Activated CD8-positive, alpha-beta T cell treated with anti-CD3 and anti-CD28 coated beads for 36 hours (primary cell): ENCODE measurements at places on chromosomes 7 and 10. TPM values are rescaled to one million over a fixed set of nuclear protein-coding genes. Genes with fewer than 3 reads are reported as not detected.
A peak's percentile ranks its signal among the peaks of the same experiment; 100 is the strongest.

GRCh38 chr7:126213876-126214275 lies 1038.9 kb downstream of the GRM8 start:
- no peak overlapping the region for H3K4me3 ChIP-seq
- no peaks in the 10 kb centered on the region for H3K4me1 ChIP-seq
- H3K27ac ChIP-seq: no peak overlapping the region
- H3K27me3 ChIP-seq: no peaks in the 10 kb centered on the region
- no peak for DNase-seq

- DNase-seq: peak; percentile 82
- no peak overlapping the region for H3K27ac ChIP-seq
- no peak overlapping the region for H3K4me3 ChIP-seq
- H3K36me3 ChIP-seq: no peaks in the 10 kb centered on the region
- H3K27me3 ChIP-seq: peaks cover 6% of the 10 kb centered on the region
Observed at GRCh38 chr7:140517546-140518369, 38.5 kb upstream of the MKRN1 start.

The MYL7 gene
- not detected for total RNA-seq

The EBF3 gene
- total RNA-seq: not detected

The CYP2C19 gene
- not detected for total RNA-seq

DNA sequence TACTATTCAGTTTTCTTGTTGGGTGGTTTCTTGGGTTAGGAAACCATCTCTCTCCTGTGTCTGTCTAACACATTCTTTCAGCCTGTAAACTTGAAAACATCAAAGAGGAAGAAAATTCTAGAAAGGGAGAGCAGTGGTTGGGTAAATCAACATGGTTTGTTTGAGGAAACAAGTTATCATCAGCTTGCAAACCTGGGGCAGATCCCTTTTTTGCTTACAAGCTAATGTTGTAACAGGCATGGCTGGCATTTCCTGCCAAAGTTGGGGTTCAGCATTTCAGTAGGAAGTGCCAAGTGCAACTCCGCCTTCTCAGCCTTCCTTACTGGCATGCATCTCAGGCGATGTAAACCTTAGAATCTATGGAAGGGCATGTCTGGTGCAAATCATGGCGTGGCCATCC lies 112.6 kb downstream of the EEPD1 start:
- no peak overlapping the region for H3K4me3 ChIP-seq
- no peak overlapping the region for H3K27ac ChIP-seq
- DNase-seq: no peak
- peaks cover 5% of the 10 kb centered on the region for H3K4me1 ChIP-seq
- no peaks in the 10 kb centered on the region for H3K36me3 ChIP-seq

- H3K27ac ChIP-seq: no peak overlapping the region
- no peak overlapping the region for H3K4me3 ChIP-seq
- peaks cover 19% of the 10 kb centered on the region for H3K4me1 ChIP-seq
Observed at GRCh38 chr10:74753442-74754211, 72.8 kb upstream of the KAT6B start.

The OR2A42 gene
- total RNA-seq: not detected

The TMEM72 gene
- not detected for total RNA-seq

DNA sequence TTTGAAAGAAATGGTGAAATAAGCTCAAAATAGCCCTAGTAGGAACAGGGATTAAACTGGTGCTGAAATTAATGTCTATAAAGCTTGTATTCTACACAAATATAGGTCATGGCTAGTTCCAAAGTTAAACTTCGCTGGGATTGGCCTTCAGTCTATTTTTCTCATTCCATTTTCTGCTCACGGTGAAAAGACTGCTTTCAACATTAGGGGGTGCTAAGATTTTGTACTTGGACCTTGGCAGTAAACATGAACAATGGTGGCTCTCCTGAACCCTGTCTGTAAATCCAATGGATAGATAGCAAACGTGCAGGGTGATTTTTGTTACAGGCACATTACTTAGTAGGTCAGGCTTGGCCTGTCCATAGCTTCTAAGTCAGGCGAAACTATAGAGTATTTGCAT lies 36.0 kb upstream of the RSU1 start:
- no peak overlapping the region for H3K27ac ChIP-seq
- DNase-seq: no peak
- no peaks in the 10 kb centered on the region for H3K4me1 ChIP-seq
- H3K27me3 ChIP-seq: no peaks in the 10 kb centered on the region
- H3K36me3 ChIP-seq: no peaks in the 10 kb centered on the region

The SPAG6 gene
- not detected for total RNA-seq

- H3K27me3 ChIP-seq: no peaks in the 10 kb centered on the region
- peaks cover 24% of the 10 kb centered on the region for H3K4me1 ChIP-seq
- peak overlapping the region; percentile 60 for H3K27ac ChIP-seq
- DNase-seq: no peak
- peak overlapping the region; percentile 49 for H3K4me3 ChIP-seq
Observed at GRCh38 chr7:127404286-127405072, 12.0 kb upstream of the ZNF800 start.

GRCh38 chr10:113506476-113506875 lies 46.4 kb upstream of the HABP2 start:
- H3K4me1 ChIP-seq: no peaks in the 10 kb centered on the region
- no peak overlapping the region for H3K4me3 ChIP-seq
- no peak overlapping the region for H3K27ac ChIP-seq
- H3K36me3 ChIP-seq: no peaks in the 10 kb centered on the region
- H3K27me3 ChIP-seq: peaks cover 10% of the 10 kb centered on the region

DNA sequence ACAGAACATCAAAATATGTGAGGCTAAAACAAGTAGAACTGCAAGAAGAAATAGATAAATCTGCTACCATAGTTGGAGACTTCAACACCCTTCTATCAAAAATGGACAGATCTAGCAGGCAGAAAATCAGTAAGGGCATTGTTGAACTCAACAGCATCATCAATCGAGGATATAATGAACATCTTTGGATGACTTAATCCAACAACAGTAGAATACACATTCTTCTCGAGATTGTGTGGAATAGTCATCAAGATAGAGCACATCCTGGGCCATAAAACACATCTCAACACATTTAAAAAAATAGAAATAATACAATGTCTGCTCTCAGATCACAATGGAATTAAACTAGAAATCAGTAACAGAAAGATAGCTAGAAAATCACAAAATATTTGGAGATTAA lies 9.9 kb downstream of the IGFBP1 start:
- no peak for DNase-seq
- peaks cover 26% of the 10 kb centered on the region for H3K27me3 ChIP-seq
- H3K36me3 ChIP-seq: no peaks in the 10 kb centered on the region
- no peaks in the 10 kb centered on the region for H3K4me1 ChIP-seq
- H3K4me3 ChIP-seq: no peak overlapping the region

The VWA2 gene
- total RNA-seq: not detected

DNA sequence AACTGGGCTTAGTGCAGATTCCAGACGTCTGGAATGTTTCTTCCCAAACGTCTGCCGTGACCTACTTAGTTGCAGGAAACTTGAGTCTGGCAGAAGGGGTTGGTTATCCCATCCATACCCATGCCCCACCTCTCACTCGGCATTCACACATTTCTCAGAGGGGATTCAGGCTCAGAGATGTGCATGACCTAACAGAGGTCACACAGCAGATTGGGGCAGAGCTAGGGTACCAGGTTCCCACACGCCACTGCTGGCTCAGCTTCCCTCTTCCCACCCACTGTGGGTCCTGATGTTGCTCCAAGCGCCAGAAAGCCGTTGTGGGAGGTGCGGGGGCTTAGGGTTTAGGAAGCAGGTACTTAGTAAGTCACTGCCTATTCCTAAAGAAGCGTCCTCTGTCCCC lies 3.0 kb downstream of the UCMA start:
- H3K4me1 ChIP-seq: no peaks in the 10 kb centered on the region
- no peaks in the 10 kb centered on the region for H3K36me3 ChIP-seq
- no peak overlapping the region for H3K27ac ChIP-seq
- no peak for DNase-seq

- H3K27me3 ChIP-seq: no peaks in the 10 kb centered on the region
- H3K36me3 ChIP-seq: no peaks in the 10 kb centered on the region
Observed at GRCh38 chr7:110590415-110590814, 500.5 kb upstream of the LRRN3 start.

DNA sequence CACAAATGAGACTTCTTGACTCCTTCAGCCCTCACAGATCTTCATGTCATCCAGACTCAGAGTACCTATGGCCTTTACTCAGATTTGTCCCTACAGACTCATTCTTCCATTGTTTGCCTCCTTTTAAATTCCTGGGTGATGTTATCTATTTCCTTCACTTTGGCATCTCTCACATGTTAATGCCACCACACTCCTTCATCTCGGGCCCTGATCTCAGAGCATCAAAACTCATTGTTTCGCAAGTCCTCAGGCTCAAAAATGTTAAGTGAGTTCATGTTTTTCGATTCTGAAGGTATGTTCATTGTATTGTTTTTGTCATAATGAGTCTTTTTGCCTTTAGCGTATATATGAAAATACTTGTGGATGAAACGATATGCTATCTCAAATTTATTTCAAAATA lies 62.3 kb upstream of the AHR start:
- peak overlapping the region; percentile 97 for H3K27ac ChIP-seq
- peaks cover 18% of the 10 kb centered on the region for H3K36me3 ChIP-seq
- no peak for DNase-seq

DNA sequence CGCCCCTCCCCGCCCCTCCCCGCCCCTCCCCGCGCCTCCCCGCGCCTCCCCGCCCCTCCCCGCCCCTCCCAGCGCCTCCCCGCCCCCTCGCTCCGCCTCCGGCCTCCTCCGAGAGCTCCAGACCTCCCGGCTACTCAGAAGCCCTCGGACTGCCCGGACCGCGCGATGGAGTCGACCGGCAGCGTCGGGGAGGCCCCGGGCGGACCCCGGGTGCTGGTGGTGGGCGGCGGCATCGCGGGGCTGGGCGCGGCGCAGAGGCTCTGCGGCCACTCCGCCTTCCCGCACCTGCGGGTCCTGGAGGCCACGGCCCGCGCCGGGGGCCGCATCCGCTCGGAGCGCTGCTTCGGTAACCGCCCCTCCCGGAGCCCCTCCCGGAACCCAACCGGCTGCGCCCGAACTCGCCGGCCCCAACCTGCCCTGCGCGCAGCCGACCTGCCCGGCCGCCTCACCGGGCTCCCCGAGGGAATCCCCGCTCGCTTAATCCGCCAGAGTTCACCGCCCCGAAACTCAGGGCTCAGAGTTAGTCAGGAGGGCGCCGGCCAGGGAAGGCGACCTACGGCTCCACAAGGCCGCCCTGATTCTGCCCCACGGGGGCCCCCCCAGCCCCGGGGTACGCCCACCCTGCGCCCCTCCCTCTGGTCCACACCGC lies at the start of gene PAOX:
Gene PAOX, plus strand, starts transcription at position 111 of the 649 bp plus-strand sequence. Its CDS starts 55 bp downstream, at position 166.
- no peaks in the 10 kb centered on the region for H3K27me3 ChIP-seq
- peak; percentile 74 for DNase-seq
- no peak within 1 kb of the TSS for H3K27ac ChIP-seq
- H3K4me1 ChIP-seq: peaks cover 4% of the 10 kb centered on the region
- peak within 1 kb of the TSS; percentile 74 for H3K4me3 ChIP-seq

DNA sequence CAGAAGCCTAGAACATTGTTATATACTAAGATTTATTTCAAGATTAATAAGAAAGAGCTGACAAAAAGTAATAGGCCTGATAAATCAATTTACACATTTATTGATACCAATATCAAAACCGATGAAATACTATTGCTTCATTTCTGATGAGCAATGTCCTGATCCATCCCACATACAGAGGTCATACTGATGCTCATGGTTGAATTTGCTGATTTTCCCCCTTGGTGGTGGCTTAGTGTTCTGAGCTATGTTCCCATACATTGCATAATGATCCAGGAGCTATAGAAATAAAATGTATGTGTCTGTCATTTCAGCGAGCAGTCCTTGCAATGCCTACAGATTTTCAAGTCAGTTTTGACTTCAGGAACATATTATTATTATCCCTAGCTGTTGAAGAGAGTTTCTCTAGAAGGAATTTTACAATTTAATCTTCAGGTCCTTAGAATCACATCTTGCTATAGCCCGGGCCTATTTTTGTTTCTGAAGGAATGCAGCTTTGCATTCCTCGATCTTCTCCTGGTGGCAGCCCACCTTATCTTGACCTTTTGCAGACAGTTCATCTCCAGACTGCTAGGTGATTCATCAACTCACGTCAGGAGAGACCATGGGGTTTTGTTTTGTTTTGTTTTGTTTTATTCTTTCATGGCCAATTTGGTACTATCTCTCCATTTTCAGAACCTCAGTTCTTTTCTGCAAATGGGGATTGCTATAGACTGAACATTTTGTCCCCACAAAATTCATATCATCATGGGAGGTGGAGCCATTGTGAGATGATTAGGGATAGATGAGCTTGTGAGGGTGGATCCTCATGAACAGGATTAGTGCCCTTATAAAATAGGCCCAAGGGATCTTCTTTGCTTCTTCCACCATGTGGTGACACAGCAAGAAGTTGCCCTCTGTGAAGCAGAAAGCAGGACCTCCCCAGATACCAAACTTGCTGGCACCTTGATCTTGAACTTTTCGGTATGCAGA lies 465.6 kb upstream of the IGFBP3 start:
- H3K4me1 ChIP-seq: no peaks in the 10 kb centered on the region
- DNase-seq: no peak
- no peak overlapping the region for H3K27ac ChIP-seq
- H3K4me3 ChIP-seq: no peak overlapping the region

GRCh38 chr7:143203386-143203785 lies 18.5 kb upstream of the TAS2R40 start:
- no peak for DNase-seq
- H3K27me3 ChIP-seq: peaks cover 10% of the 10 kb centered on the region
- H3K27ac ChIP-seq: no peak overlapping the region
- no peaks in the 10 kb centered on the region for H3K36me3 ChIP-seq
- peaks cover 14% of the 10 kb centered on the region for H3K4me1 ChIP-seq

The TRIM73 gene
- 6.4 TPM for total RNA-seq

GRCh38 chr10:103652599-103653281 lies 159.2 kb downstream of the NEURL1 start:
- peaks cover 6% of the 10 kb centered on the region for H3K36me3 ChIP-seq
- H3K27me3 ChIP-seq: no peaks in the 10 kb centered on the region
- H3K4me3 ChIP-seq: no peak overlapping the region

- H3K27ac ChIP-seq: no peak overlapping the region
- no peaks in the 10 kb centered on the region for H3K27me3 ChIP-seq
- no peaks in the 10 kb centered on the region for H3K4me1 ChIP-seq
- no peak for DNase-seq
- no peaks in the 10 kb centered on the region for H3K36me3 ChIP-seq
Observed at GRCh38 chr7:77653572-77653971, 42.7 kb upstream of the RSBN1L start.

The SLC26A3 gene
- total RNA-seq: not detected

The STAG3 gene
- total RNA-seq: 15.8 TPM

GRCh38 chr10:75202321-75203045 lies 8.1 kb upstream of the VDAC2 start:
- no peak overlapping the region for H3K27ac ChIP-seq
- no peaks in the 10 kb centered on the region for H3K4me1 ChIP-seq
- no peak overlapping the region for H3K4me3 ChIP-seq
- no peaks in the 10 kb centered on the region for H3K27me3 ChIP-seq
- no peak for DNase-seq

The DPYSL4 gene
- 23.2 TPM for total RNA-seq

DNA sequence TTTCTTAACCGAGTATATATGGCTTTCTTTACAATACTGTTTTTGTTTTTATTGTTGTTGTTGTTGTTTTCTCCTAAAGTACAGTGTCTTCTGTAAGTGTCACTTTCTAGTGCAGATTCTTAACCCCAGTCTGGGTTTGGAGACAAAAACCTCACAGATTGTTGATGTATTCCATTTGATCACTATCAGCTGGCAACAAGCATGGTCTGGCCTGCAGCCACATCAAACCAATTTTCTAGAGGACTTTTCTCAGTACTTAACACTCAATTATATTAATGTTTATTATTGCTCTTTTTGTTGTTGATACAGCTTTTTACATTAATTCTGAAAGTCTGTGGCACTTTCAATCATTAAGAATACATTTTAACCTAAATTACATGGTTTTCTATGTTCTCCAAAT lies 17.1 kb downstream of the LRRN3 start:
- H3K4me3 ChIP-seq: no peak overlapping the region
- H3K27me3 ChIP-seq: no peaks in the 10 kb centered on the region
- no peak for DNase-seq
- no peak overlapping the region for H3K27ac ChIP-seq
- H3K36me3 ChIP-seq: peaks cover 64% of the 10 kb centered on the region
